ENCODE measurements at places on chromosomes 11 and 22.

DNA sequence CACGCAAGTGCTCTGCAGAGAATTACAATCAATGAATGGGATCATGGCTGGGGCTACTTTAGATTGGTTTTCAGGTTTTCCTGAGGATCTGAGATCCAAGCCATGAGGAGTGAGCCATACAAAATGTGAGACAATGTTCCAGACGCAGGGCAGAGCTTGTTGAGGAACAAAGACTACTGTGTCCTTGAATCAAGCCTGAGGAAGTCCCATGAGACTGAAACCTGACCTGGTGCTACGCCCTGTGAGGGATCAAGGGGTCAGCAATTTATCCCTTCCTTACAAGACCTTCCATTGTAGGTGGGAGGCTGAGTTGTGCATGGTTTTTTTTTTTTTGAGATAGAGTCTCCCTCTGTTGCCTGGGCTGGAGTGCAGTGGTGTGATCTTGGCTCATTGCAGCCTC, 2.1 kb downstream of the INCENP start:
- no peak for DNase-seq

DNA sequence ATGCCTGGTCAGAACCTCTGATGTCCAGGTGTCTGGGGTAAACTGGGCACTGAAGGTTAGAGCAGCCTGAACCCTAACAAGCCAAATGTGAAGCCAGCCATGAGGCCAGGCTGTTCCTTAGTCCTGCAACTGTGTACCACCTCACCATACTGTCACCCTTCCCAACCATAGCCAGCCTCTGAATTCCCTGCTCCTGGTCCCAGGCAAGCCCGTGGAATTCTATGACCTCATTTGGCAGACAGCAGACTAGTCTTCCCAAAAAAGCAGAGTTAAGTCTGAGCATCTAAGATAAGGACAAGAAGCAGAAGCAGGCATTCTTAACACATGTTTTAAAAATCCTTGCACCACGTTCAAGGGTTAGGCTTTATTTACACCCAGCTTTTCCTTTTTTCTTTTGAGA, 134.8 kb downstream of the C11orf58 start:
- peak; percentile 90 for DNase-seq

- DNase-seq, result no peak
These were observed 10.6 kb upstream of the NNMT start for GRCh38 chr11:114285599-114285998.

DNA sequence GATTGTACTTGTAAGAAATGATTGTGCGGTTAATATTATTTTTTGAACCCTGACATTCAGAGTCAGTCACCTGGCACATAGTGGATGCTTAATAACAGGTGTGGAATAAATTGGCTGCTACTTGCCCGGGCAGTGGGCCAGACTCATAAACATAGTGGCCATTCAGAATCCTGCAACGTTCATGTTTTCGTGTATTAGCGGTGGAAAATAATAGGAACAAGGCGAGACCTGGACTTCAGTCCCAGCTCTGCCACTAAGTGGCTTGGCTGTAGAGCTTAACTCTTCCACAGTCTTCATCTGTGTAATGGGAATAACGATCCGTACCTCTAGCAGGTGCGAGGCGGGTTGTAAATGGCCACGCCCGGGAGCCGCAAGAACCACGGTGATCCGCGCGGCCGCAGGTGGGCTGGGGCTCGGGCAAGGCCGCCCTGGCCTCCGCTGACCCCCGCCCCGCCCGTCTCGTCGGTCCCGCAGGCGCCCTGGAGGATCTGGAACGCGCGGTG, 761 bp upstream of the TMEM25 start:
- no peak for DNase-seq

GRCh38 chr22:17235149-17235655, 16.0 kb upstream of the ADA2 start:
- DNase-seq, result peak; percentile 17

DNA sequence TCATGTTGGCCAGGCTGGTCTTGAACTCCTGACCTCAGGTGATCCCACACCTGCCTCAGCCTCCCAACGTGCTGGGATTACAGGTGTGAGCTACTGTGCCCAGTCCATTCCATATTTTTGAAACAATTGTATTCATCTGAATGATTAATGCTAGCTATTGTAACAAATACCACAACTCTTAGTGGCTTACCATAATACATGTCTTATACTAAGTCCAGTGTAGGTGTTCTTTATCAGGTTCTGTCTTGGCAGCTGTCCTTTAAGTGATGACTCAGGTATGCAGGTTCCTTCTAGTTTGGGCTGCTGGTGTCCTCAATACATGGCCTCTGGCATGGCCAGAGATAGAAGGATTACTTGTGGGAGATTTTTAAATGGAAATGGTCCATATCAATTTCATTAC, 39.0 kb downstream of the UVRAG start:
- no peak for DNase-seq

GRCh38 chr22:22425783-22426624, 82.5 kb downstream of the ZNF280B start:
- DNase-seq, result no peak

DNA sequence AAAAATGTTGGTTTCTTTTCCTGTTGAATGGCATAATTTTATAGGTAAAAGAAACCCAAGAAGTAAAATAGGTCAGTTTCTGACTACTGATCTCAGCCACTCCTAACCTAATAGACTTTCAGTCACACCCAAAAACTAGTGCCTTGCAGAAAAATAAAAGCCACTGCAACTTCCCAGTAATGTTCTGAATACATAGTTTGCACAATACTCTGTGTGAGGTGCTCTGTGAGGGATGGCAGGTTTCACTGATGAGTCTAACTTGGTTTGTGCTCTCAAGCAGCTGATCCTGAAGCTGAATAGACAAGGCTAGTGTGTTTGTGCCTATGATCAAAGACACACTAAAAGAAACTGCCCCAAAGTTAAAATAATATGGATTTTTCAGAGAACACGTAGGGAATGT, 758.3 kb downstream of the NELL1 start:
- DNase-seq, result no peak

GRCh38 chr11:45647786-45648185, 17.6 kb downstream of the CHST1 start:
- no peak for DNase-seq

GRCh38 chr11:131185915-131186314, 184.5 kb upstream of the NTM start:
- no peak for DNase-seq

DNA sequence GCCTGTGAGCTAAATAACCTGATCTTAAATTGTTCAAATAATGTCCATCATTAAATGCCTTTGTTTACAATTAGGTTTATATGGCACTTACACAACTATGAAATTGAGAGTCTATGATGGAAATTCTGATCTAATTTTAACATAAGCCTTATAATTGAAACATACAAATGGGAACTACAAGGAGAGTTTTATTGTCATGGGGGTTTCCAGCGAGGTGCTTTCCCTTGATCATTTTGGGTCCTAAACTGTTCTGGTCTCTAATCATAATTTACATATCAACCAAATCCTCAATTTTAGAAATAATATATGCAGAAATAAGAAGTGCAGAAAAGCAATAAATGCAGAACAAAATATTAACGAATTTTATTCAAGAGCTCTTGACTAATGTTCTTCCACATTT, 44.9 kb downstream of the RRAS2 start:
- no peak for DNase-seq

- DNase-seq, result no peak
These were observed 6.9 kb downstream of the BDNF start for GRCh38 chr11:27693398-27693797.

DNA sequence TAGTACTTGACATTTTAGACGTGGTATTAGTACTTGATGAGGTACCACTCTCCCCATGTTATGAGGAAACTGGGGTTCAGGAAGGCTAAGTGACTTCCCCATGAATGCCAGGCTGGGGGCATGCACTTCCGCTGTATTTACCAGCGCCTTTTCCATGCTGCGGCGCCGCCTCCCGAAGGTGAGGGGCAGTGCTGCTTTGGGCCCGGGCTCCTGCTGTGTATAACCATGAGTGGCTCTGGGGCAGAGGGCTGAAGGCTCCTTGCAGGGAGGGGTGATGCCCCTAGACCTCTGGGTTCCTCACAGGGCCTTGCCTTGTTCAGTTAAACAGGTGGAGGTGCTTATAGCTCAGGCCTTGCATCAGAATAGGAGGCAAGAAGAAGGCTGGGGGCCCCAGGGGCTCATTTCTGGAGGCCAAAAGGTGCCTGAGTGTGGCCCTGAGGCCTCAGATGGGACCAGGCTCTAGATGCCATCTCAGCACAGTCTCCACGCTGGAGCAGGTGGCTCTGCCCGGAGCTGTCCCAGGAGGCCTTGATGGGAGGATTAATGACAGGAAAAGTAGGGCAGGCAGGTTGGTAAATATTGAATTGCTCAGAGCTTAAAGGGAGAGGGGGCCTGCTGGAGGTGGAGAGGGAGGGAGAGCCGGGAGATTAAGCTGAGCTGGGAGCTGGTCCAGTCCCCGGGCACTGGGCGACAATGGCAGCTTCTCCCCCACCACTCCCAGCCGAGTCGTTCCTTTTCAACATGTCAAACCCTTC, 129.6 kb downstream of the CEP164 start:
- no peak for DNase-seq

GRCh38 chr22:45291061-45291930, 6.5 kb downstream of the UPK3A start:
- no peak for DNase-seq

DNA sequence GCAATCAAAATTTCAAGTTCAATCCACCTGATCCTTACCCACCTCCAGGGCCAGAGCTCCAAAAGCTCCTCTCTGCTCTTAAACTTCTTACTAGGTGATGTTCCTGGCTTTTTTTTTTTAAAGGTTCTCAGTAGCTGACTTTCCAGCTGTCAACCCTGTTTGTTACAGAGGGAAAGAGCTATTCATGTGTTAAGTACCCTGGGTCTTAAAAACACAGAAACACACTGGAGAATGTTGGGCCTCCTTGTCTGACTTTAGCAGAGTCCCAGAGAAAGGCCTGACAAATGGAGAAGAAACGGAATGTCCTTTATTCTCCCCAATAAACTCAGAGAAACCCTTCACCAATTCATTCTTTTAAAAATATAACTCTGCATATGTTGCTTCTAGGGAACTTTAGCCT, 3.2 kb downstream of the LRRC4C start:
- DNase-seq, result no peak

GRCh38 chr22:43217285-43218030, 30.5 kb upstream of the TTLL12 start:
- DNase-seq, result no peak
